ENCODE measurements at places on chromosomes 1 and 21.

- DNase-seq = no peak
These were observed 38.9 kb downstream of the ALG14 start for GRCh38 chr1:95033843-95034242.

GRCh38 chr21:27406300-27407009, 439.6 kb upstream of the ADAMTS5 start:
- DNase-seq = no peak

GRCh38 chr1:67270541-67270940, 37.1 kb upstream of the IL12RB2 start:
- DNase-seq = no peak

DNA sequence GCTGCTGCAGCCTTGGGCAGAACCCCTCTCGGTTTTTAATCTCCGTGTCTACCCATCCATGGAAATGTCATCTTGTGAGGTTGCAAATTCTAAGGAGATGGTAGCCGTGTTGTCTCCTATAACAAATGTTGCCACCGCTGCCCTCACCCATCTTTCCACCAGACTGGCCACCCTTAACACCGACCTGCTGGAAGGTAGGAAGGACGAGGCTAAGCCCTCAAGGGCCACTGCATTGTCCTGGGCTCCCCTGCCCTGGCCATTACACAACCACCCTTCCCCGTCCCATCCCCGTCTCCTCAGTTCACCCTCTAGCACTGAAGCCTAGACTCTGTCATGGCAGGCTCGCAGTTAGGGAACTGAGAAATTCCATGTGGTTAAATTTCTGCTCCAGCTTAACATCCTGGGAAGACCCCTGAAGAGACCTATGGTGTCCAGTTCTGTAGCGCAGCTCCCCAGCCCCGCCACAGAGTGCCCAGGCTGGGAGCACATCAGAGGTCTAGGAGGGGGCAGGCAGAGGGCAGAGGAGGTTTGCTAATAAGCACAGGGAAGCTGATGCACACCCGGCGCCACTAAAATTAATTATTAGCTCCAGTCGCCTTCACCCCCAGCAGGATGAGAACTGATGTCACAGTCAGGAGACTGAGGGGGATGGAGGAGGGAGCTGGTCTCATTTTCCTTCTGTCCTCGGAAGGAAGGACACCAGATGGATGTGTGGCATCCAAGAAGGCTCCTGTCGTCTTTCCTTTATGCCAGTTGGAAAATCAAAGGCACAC, 38.3 kb downstream of the STUM start:
- no peak for DNase-seq

DNA sequence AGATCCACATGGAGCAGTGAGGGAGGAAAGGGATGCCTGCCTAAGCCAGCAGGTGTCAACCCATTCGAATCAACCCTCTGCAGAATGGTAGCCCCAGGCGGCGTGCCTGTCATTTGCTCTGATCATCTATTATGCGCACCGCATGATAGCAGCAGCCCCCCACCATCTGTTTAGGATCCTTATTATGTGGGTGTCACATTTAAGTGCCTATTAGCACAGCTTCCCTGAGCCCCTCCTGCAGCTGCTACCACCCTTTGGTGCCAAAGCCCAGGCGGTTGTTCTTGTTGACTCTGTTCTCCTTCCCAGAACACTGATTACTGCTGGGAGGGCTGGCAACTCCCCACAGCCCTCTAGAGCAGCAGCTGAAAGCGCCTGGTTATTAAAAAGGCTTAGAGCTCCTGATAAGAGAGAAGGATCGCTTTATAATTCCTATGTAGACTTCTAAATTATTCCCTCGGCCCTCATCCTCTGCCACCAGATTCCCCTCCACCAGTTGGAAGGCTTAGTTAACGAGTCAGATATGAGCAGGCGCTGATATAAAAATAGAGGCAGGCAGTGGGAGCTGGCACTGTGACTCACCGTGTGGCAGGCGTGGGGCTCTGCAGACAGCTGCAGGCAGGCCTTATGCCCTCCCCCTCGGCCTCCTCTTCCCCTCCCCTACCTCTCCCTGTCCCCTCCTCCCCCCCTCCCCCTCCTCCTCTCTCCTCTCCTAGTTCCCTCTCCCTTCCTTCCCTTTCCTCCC, 23.0 kb downstream of the ACTA1 start:
- peak; percentile 82 for DNase-seq

DNA sequence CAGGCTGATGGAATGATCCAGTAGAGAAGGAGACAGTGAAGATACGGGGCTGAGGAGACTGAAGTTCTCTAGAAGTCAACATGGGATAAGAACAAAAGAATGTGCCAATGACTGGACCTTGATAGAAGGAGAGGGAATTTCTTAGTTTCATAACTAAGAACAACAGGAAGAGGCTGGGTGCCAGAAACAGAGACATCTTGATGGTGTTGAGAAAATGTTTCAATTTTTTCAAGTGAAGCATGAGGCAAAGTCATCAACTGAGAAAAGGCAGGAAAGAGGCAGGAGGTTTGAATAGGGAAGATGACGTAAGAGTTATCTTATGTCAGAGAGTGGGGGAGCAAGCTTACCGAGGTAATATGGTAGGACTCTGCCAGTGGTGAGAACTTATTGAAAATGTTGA, 80.1 kb downstream of the SPAG17 start:
- no peak for DNase-seq

DNA sequence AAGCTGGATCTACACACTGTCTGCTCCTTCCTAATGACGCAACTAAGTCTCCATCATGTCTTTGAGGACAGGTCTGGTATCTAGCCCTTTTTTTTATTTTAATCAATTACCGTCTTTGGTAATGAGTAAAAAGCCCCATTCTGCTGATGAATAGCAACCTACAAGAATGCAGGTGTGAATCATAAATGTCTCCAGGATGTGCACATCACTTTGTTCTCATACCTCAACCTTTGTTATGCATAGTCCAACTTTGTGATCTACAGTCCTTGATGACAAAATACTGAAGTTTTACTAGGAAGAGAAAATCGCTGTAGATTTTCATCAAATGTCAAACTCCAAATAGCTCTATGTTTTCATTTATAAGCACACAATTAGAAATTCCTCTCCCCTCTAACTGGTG, 39.3 kb downstream of the PLPPR5 start:
- no peak for DNase-seq

DNA sequence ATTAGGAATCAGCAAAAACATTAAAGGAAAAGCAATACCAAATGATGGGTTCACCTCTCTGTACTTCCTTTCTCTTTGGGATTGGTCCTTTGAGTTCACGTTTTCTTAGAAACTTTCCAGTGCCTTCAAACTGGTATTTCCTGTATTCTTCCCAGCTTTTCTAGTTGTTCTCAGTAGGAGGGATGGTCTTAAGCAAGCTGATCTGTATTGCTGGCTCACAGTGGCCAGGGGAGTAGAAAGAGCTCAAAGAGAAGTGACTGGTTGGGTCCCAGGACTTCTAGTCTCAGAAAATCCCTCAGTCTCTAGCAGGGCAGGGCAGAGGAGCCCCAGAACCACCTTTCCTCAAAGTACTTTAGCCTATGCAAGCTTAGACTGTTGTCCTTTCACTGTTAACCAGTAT, 10.1 kb upstream of the USP24 start:
- DNase-seq = no peak

DNA sequence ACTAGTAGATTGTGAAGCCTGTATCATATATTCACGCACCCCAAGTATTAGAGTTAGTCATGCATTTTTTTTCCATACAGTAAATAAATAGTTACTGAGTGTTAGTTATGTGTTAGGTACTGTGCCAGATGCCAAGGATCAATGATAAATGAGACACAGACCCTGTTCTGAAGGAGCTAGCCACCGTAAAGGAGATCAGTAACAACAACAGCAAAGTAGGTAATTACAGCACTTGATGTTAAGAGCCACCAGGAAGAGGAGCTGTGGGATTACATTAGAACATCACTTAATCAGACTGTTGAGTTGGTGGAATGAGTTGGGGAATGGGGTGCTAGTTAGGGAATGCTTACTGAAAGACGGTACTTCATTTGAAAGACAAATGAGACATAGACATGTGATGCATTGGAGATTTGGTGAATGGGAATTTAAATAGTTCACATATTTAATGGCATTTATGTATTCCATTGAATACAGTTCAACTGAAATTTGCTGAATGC, 21.0 kb downstream of the PRKAA2 start:
- no peak for DNase-seq

- peak; percentile 16 for DNase-seq
These were observed 3.3 kb upstream of the TMEM240 start for GRCh38 chr1:1543706-1544099.

GRCh38 chr1:66273656-66274055, 260.3 kb upstream of the SGIP1 start:
- DNase-seq = no peak

- DNase-seq = no peak
These were observed 50.2 kb downstream of the GADD45A start for GRCh38 chr1:67735206-67735605.

- no peak for DNase-seq
These were observed 34.0 kb downstream of the MTR start for GRCh38 chr1:236829085-236829484.

- no peak for DNase-seq
These were observed 68.2 kb downstream of the RNF187 start for GRCh38 chr1:228555074-228555994.

- DNase-seq = peak; percentile 38
These were observed 34.2 kb upstream of the GNPAT start for GRCh38 chr1:231206856-231207255.

DNA sequence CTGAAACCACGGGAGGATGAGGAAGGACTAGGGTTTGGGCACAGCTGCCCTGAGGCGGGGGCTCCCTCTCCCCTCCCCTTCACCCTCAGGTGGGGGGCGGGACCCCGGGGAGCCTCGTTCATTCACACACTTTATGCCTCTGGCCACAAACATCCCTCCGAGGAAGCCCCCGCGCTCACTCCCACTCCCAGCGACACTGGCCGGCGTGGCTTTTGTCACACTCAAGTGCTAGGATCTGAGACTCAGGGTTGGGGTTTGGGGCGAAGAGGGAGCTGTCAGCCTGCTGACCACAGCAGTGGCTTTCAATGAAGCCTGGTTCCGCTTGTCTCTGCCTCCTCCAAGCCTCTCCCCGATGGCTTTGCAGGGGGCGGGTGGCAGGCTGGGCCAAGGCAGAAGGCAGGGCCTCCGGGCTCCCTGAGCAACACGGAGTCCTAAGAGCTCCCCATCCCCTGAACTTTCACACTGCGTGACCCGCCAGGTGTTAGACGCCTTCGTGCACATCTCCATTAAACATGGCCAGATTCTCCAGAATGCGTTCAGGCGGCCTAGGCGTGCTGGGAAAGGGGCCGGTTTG, 178.1 kb downstream of the NPHP4 start:
- DNase-seq = no peak

DNA sequence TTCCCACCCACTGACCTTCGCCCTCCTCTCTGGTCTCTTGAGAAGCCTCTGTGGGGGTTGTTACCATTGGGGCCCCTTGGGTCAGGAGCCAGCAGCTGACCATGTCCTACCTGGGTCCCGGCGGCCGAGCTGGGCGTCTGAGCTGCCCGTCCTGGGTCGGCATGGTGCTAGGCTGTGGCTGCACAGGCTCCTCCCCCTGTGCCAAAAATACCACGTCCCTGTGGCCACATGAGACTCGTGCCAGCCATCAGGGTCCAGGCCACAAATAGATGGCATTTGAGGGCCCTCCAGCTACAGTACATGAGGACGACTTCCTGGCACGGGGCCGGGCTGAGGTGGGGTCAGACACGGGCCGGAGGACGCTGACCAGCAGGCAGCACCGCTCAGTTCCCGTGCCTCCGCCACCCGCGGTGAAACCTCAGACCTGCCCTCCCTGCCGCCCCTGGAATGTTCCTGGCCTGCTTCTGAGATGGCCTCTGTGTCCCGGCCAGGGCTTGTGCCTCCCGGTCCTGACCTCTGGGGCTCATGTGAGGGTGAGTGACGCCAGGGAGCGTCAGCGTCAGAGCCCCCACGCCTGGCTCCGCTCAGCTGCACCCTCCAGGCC, at the start of gene PERM1:
Gene PERM1, minus strand, starts transcription at position 139 of the 604 bp plus-strand sequence. CDS start 1,064 bp downstream, outside the sequence.
- DNase-seq = no peak

- peak; percentile 60 for DNase-seq
These were observed 119.1 kb downstream of the USP25 start for GRCh38 chr21:15848634-15849560.

DNA sequence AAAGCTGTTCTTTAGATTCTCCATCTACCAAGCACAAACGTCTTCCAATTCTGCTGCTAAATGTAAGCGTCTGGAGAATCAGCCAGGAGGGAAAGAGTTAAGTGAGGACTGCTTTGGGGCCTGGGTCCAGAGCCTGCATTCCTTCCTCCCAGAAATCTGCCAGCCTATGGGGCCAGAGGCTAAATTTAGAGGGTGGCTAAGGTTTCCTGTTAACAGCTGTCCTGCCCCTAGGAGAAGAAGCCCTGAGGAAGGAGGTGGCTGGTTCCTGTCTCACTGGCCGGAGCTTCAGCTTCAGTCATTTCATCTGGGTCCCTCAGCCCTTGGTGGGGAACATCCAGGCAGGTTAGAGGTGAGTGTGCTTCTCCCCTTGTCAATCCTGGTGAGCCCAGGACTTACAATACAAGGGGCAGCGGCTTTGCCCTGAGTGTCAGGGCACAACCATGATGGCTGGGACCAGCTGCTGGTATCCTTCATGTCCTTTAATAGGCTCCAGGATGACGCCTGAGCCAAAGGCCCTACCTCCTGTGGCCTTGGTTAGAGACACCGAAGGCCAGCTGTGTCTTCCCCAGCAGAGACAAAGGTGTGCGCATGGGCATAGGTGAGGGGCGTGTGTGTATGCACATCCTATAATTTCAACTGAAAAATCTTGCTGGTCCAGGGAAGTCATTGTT, at the start of gene STYXL2:
Gene STYXL2, plus strand, starts transcription at position 230 of the 671 bp plus-strand sequence. CDS start 775 bp downstream, outside the sequence.
- no peak for DNase-seq

DNA sequence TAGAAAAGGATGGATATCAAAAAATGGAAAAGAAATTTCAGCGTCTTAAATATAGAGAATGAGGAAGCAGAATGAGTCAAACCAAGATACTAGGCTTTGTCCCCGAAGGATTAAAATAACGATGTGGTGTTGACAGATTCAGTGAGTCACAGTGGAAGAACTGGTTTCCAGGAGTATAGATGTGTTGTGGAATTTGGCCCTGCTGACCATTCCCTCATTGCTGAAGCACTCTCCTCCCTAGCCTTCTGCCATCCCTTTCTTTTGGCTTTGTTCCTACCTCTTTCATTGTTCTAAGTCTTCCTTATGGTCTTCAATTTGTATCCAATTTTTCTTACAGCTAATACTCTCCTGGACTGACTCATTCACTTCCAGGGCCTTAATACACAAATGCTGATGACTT, 23.1 kb upstream of the USP25 start:
- peak; percentile 85 for DNase-seq

DNA sequence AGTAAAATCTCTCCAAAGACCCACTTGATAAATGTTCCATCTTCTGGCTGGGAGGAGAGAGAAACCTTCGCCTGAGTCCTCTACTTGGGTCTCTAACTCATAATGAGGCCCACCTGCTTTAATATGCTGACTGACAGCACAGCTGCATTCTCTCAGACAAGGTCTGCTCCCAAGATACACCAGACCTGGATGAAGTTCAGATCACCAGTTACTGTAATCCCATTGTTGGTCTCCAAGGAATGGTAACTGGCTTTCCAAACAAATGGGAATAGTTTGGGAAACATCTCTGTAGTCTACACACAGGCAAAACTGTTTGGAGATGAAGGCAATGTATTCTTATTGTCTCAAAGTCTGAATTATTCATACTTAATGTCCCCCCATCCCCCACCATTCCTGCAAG, 27.9 kb upstream of the COL24A1 start:
- DNase-seq = no peak

Data from M059J (cell line).